Activated CD4-positive, alpha-beta T cell treated with anti-CD3 and anti-CD28 coated beads for 24 hours (primary cell): ENCODE measurements at places on chromosomes 16 and 17.

DNA sequence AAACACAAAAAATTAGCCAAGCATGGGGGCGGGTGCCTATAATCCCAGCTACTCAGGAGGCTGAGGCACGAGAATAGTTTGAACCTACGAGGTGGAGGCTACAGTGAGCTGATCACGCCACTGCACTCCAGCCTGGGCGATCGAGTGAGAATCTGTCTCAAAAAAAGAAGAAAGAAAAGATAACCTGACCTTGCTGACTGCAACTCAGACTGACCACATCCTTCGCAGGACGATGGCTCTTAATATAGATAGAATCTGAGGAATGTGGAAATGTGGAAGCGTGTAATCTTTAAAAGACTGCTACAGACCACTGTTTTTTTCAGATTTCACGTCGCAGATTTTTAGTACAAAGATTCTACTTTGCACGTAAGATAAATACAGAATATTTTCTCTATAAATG lies 37.8 kb downstream of the KLHDC4 start:
- no peak for DNase-seq

DNA sequence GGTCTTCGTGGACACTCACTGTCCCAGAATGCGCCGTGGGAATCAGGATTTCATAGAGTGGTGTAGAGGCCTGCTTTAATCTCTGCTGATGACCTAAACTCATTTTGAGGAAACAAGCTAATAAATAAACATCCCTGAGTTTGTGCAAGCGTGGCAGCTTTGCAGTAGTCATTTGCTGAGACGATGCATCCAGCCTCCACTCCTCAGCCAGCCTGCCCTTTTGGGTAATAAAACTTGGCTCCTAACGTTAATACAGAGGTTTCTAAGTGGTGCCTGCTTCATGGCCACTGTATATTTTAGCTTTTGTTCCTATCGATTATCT lies 1.3 kb downstream of the DGKE start:
- DNase-seq = no peak

DNA sequence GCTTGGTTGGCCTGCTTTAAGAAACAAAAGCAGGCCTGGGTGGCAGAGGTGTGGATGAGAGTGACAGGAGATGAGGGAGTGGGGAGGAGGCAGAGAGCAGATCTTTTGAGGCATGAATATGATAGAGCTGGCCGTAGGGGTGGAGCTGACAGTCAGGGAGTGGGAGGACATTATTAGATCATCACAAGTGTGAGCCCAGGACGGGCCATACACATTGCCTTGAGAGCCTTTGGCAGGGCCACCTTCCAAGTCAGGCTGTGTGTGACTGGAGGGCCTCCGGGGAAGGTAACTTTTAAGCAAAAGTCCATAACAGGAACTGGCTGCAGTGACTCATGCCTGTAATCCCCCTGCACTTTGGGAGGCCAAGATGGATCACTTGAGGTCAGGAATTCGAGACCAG lies 26.3 kb downstream of the GINS3 start:
- DNase-seq = no peak

GRCh38 chr17:77619326-77619725 lies 339.2 kb upstream of the TNRC6C start:
- no peak for DNase-seq

- no peak for DNase-seq
Observed at GRCh38 chr17:82175201-82175600, 37.4 kb downstream of the CCDC57 start.

DNA sequence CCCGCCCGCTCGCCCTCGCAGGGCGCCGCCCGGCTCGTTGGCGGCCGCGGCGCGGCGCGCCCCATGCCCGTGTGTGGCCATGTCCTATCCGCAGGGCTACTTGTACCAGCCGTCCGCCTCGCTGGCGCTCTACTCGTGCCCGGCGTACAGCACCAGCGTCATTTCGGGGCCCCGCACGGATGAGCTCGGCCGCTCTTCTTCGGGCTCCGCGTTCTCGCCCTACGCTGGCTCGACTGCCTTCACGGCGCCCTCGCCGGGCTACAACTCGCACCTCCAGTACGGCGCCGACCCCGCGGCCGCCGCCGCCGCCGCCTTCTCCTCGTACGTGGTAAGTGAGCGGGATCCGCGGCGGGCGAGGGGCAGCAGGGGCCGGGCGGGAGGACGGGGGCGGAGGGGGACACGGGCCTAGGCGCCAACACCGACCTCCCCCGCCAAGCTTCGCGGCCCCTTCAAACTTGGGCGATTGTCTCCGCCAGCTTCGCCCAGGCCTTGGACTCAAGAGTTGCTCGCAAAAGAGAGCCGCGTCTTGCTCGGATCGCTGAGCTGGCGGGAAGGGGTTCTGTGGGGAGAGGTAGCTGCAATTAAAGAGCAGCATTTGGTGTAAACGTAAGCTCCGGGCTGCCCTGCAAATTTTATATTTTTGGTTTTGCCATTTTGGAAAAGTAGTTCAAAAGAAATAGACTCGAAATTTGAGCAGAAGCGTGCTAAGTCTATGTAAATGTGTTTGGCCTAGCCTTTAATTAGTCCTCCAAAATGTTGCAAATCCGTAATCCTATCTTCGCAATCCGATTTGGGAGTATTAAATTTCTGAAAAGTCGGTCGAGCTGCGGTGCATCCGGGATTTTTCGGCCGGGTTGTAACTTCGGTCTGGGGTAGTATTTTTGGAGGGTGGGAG lies 702 bp downstream of the IRX5 start:
- no peak for DNase-seq

DNA sequence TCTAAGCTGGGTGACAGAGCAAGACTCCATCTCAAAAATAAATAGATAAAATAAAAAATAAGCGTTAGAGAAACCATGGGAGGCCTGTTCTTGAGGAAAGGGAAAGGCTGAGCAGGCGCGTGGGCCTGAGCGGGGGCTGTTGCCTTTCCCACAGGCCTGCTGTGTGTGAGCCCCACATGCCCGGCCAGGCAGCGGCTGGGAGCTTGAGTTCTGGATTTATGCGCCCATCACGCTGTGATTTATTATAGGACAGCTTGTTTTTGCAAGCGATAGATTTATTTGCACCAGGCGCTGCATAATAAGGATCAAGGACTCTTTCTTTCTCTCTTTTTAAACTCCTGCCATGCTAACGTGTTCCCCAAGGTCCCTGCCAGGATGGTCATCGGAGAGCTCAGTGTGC lies 14.8 kb upstream of the WFDC1 start:
- no peak for DNase-seq

- no peak for DNase-seq
Observed at GRCh38 chr17:76033139-76033538, 6.0 kb upstream of the EVPL start.

GRCh38 chr17:60230358-60230757 lies 80.6 kb downstream of the CA4 start:
- no peak for DNase-seq

DNA sequence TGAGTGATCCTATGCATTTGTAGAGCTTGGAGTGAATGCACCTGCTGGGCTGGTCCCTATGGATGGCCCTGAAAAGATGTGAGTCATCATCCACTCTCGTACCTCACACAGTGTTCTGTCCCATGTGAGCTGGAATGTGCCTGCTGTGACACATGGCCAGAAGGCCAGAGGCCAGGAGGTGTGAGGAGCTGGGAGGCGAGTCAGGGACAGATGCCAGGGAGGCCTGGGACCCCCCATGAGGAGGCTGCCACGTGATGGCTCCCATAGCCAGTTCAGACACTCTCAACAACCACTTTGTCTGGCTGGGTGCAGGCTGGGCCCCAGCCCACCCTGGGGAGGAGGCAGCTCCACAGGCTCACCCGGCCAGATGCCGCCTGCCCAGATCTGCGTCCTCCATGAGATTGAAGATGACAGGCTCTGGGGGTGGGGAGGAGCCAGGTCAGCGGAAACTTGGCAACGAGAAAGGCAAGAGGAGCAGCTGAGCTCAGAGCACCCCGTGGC lies 168.8 kb downstream of the C16orf78 start:
- no peak for DNase-seq

- DNase-seq = no peak
Observed at GRCh38 chr16:89843409-89844350, 15.4 kb downstream of the SPIRE2 start.

- no peak for DNase-seq
Observed at GRCh38 chr17:67686241-67686640, 31.5 kb upstream of the NOL11 start.

GRCh38 chr16:56354746-56355145 lies 70.6 kb downstream of the AMFR start:
- no peak for DNase-seq

- DNase-seq = no peak
Observed at GRCh38 chr17:66347661-66348514, 45.5 kb downstream of the PRKCA start.

DNA sequence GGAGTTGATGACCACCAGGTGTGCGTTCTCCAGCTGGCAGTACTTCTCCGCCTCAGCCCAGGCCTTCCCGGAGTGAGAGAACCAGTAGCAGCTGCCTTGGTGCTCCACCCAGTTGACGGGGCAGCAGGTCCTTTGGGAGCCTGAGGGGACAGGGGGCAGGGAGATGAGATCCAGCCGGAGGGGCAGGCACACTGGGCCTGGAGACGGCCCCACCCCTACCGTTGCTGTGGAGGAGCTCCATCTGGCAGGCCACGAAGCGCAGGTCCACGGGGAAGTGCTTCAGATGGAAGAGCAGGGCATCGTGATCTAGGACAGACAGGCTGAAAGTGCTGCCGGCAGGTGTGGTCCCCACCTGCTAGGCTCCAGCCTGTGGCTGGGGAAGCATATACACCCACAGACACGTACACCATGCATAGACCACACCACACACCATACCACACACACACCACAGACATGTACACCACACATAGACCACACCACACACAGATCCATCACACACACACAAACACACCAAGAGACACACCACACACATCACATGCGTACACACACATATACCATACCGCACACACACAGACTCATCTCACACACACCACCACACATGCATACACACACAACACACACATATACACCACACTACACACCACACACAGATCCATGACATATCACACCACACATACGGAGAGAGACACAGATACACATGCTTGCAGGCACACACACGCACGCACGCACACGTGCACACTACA lies 7.4 kb downstream of the ASGR2 start:
- no peak for DNase-seq

DNA sequence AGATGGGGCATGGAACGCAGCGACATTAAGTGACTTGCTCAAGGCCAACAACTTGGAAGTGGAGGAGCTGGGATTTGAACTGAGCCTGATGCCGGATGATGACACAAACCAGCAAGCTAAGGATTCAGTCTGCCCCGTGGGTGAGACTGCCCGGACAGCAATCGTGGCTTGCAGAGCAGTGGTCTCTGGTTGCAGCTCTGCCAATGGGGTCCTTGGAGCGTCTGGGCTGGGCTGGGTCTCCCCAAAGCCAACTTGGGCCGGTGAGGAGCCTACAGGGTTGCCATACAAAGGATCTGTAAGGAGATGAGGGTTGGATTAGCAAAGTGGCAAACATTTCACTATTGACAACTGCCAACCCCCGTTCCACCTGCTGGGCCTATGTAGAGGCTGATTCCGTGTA lies 2.6 kb upstream of the CRISPLD2 start:
- DNase-seq = no peak
